ENCODE measurements at places on chromosomes 12 and 14.

DNA sequence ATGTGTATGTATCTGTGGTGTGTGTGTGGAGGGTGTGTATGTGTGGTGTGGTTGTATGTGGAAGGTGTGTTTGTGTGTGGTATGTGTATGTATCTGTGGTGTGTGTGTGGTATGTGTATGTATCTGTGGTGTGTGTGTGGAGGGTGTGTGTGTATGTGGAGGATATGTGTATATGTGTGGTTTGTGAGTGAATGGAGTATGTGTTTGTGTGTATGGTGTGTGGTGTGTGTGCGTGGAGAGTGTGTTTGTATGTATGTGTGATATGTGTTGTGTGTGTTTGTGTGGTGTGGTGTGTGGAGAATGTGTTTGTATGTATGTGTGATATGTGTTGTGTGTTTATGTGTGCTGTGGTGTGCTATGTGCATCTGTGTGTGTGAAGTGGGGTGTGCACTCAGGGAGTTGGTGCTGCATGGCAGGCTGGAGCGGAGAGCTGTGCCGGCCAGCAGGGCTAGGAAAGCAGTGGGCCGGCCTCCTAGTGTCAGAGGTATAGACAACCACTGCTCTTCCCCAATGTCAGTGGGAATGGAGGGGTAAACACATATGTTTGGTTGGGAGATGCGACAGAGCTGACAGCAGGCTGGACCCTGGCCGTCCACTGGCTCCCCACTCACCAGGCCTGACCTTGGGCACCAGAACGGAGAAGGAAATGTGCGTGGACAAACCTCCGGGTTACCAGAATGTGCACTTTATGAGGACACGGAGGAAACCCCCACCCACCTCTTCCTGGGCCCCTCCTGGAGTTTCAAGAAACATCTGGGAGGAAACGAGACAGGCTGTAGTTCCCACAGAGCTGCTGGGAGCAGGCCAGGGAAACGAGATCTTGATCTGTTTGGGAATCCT is 60.7 kb downstream of the CLMN start:
- no peak for DNase-seq

GRCh38 chr12:118073768-118074167 is 12.8 kb upstream of the WSB2 start:
- DNase-seq: no peak

- DNase-seq: no peak
Measured at GRCh38 chr12:88202500-88202899, 60.4 kb downstream of the TMTC3 start.

DNA sequence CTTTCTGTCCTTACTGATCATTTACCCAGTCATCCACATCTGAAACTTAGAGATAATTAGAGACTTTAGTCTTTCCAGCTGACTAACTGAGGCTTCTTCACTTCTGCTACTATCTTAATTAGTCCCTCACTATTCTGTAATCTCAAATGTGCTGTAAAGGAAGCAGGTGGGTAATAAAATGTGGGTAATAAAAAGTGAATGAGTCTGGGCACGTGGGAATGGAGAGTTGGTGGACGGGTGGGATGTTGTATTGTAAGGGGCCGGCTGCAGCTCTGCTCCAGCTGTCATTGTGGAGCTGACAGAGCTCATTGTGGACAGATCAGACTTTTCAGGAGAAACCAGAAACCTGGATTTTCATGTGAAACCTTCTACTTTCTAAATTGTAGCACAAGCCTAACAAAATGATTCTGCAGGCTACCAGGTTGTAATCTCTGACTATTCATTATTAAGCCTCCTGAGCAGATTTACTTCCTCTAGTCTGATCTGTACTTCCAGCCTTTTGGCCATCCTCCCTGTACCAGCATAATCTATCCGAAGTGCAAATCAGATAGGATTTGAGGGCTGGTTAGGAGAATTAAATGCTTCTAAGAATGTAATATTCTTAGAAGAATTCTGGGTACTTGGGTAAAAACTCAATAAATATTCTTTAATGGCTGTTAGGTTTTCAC is 42.0 kb upstream of the BMAL2 start:
- DNase-seq: no peak

DNA sequence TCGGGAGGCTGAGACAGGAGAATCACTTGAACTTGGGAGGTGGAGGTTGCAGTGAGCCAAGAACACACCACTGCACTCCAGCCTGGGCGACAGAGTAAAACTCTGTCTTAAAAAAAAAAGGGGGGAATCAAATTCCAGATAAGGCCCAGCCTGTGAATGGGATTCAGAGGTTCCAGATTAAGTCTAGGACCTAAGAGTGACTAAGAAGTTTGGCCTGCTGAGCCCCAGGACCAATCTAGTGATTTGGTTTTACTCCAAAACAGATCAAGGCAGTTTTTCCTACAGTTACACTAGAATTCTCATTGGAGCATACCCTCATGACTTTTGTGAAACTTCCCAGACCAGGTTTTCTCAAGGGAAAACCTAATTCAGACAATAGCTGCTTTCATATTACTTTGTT is 22.8 kb downstream of the EXOC5 start:
- no peak for DNase-seq
